Activated CD4-positive, alpha-beta T cell treated with anti-CD3 and anti-CD28 coated beads, Interleukin-2, amount 50 U/mL, for 48 hours (primary cell): ENCODE measurements at places on chromosomes 4 and X.

DNA sequence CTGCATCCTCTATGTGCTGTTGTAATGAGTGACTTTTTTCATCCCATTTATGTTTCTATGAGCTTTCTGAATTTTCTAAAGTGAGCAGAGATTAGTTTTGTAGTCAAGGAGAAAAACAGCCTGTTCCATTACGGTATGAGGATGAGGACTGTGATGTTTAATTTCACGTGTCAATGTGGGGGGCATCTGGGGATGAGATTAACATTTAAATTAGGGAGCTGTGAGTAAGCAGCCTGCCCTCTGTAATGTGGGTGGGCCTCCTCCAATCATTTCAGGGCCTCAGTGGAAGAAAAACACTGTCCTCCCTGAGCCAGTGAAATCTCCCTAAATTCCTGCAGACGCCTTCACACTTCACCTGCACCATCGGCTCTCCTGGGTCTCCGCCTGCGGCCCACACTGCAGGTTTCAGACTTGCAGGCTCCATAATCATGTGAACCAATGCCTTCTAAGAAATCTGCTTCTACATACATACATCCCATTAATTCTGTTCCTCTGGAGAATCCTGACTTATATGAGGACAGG, 121.7 kb downstream of the AFAP1 start:
- DNase-seq, result no peak

GRCh38 chr4:137946453-137947174, 295.5 kb downstream of the SLC7A11 start:
- no peak for DNase-seq

DNA sequence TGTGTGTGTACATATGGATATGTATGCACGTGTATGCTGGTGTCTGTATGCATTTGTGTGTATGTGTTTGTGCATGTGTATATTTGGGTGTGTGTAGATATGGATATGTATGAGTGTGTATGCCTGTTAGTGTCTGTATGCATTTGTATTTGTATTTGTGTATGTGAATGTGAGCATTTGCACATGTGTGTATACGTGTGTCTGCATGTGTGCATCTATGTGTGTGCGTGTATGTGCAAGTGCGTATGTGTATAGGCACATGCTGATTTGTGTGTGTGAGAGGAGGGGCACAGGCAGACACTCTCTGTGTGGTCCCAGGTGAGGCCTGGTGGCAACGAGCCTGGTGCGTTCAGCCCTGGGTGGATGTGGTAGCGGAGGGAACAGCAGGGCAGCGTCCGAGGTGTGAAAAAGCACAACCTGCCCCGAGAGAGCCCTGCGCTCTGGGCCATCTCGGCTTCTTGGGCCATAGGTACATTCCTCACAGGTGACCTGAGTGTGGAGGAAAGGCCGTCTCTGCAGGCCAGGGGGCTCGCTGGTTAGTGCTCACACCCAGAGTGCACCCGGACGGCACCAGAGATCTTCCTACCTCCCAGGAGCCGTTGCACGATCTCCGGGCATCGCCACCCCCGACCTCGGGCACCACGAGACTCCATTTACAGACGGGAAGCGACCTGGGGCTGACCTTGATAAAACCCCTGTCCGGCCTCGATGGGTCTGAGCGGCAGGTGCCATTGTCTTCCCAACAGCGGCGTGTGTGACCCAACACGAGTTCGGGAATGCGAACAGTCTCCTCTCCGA, 45.0 kb downstream of the ASMT start:
- DNase-seq, result no peak

DNA sequence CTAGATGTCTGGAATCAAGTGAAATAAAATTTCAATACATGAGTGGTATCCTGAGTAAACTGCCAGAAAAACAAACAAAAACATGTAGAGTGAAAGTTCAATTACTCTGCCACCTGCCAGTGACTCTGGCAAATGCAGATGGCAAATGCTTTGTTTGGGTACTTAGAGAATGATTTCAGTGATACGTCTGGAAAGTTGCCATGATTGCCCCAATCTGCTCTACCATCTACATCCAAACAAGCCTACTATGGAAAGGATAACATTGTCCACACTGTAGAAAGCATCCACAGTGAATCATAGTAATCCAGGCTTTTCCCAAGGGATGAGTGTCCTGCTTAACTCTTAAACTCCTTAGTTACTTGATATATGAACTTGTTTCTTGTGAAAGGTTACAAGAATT, 3.4 kb downstream of the SPATA4 start:
- DNase-seq, result no peak

- DNase-seq, result no peak
Observed at GRCh38 chr4:74583089-74583700, 138.3 kb downstream of the AREG start.
